ENCODE measurements at places on chromosomes 12 and 14.

GRCh38 chr14:76699209-76699938 lies 61.9 kb upstream of the VASH1 start:
- DNase-seq = no peak

GRCh38 chr14:91367173-91368171 lies 50.1 kb downstream of the CCDC88C start:
- DNase-seq = no peak

DNA sequence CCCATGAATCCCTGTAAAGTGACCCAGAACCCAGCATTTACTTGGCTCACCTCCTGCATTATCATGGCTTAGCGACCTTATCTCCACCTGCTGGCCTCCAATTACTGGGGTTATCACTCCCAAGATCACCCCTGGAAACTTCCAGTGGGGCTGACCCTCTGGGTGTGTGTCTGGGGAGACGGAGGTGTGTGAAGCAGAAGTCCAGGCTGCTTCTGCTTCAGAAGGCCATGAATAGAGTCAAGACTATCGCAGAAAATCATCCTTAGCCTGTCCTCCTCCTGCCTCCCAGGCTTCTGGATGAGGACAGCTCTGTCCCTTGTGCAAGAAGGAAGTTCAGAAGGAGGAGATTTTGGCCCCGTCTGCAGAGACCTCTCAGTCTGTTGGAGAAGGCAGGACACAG lies 408 bp upstream of the KRT72 start:
- no peak for DNase-seq

GRCh38 chr12:88383405-88383804 lies 196.9 kb downstream of the KITLG start:
- DNase-seq = no peak

GRCh38 chr12:62401631-62402030 lies 65.0 kb upstream of the MON2 start:
- no peak for DNase-seq
